ENCODE measurements at places on chromosomes 7 and 10.

DNA sequence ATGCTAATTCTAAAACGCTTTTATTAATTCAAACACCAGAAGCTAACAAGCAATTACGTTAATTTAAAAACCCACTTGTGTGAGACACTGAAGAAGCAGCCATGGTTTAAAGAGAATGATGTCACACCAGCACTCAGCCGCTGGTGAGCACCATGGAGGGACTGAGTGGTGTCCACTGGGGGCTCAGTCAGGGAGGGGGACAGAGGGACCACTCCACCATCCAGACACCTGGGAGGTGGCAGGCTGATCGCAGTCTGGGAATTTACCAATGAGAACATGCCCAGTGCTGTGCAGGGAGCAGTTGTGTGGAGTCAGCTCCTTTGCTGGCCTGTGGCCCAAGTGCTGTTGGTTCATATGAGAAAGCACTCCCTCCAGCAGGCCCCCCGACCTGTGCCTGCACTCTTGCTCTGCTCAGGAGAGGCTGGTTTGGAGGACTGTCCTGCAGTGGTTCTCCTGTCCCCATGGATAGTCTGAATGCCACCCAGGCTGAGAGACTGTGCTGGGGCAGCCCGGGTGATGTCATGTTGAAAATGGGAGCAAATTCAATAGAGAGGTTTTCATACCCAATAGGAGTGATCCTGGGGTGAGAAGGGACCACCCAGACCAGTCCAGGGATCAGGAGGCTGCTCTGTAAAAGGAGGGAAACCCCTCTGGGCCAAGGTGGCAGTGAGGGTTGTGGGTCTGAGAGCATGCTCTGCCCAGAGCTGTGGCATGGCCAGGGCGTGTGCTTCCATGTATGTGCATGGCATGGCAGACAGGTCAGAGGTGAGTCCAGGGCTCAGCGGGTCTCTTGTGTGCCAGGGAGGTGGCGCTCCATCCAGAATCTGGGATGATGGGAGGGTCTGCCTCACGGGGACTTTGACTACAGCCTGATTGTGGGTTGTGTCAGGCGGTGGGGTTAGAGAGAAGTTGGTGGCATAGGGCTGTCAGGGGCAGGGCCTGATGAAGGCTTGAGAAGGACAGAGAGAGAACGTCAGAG is 12.7 kb downstream of the ADCY1 start:
- no peak for DNase-seq

DNA sequence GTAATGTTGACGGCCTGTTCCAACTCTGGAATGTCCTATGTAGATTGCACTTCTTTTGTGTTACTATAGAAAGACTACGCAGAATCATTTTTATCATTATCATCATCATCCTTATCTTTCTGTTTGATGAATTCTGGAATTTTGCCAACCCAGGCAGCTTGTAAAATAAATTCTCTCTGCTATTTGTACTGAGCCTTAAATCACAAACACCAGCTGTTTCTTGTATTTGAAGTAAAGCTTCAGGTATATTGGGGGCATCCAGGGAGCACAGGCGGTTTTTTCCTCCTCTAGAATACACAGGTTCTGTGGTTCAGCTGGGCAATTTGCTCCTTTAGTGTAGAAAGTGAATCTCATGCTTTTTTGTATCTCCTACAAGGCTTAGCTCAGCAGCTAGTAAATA is 14.9 kb upstream of the CPA5 start:
- no peak for DNase-seq

DNA sequence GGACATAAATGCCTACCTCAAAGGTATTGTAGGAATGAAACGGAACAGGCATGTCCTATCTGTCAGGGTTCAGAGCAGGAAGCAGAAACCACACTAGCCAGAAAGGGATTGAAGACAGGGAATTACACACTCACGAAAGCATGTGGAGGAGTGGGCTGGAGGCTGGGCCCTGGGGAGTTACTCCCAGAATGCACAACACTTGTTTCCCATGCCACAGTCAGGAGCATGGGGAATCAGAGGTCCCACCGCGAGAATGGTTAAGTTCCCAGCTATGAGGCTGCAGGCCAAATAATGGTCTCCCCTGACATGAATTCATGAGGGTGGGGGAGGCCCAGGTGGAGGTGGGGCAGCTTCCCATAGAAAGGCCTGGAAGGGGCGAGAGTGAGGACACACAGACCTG is 212.7 kb downstream of the HERPUD2 start:
- no peak for DNase-seq

GRCh38 chr7:1062296-1063294 is 18.2 kb downstream of the GPR146 start:
- no peak for DNase-seq

- no peak for DNase-seq
These were observed 97.3 kb downstream of the CCDC71L start for GRCh38 chr7:106563466-106564150.
